ENCODE measurements at places on chromosomes 11 and 22.

DNA sequence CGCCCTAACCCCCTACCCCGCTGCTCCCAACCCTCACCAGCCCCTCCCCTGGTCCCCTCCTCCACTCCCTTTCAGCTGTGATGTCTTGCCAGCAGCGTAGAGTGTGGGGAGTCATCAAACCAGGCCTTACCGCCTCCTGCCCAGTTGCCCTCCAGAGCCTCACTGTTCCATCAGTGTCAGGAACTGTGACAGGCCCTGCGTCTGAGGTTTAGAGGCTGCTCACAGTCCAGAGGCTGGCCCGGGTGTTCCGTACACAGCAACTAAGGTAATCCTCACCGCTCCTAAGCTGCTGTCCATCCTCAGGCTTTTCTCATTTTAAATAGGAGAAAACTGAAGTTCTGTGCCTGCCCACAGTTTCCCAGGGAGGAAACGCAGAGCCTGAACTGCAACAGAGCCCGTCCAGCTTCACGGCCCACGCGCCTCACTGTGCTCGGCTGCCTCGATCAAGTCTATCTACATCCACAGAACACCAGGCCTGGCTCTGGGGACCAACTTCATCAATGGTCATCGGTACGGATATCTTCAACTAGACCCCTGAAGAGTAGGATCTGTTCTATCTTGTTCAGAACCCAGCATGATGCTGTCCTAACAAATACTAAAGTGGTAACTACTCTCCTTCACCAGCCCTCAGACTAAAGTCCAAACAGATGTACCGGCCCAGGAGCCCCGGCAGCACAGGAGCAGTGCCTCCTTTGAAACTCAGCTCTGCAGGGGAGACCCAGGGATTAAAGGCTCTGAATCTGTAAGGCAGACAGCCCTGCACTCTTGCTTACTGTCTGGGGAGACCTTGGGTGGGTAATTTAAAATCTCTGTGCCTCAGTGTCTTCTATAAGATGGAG lies 10.3 kb downstream of the VPS37C start:
- no peak for DNase-seq

DNA sequence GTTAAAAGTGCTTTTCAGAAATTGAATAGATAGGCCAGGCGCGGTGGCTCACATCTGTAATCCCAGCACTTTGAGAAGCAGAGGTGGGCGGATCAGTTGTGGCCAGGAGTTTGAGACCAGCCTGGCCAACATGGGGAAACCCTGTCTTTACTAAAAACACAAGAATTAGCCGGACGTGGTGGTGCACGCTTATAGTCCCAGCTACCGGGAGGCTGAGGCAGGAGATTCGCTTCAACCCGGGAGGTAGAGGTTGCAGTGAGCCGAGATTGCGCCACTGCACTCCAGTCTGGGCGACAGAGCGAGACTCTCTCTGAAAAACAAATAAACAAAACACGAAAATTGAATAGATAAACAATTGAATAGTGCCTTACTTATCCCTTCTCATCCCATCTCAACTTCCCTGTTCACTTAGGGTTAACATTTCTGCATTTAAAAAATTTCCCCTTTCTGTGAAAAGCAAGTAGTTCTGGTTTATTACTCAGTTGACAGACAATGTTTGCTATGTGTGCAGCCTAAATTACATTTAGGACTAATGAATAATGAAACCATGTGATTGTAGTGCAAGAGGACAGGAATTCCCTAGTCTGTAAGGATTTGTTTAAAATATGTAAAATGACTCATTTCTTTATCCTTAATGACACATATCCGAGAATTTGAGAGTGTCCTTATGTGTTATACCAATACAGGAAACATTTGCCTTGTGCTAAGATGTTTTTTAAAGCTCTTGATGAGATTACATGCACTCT lies 6.0 kb downstream of the RNF169 start:
- DNase-seq: no peak

DNA sequence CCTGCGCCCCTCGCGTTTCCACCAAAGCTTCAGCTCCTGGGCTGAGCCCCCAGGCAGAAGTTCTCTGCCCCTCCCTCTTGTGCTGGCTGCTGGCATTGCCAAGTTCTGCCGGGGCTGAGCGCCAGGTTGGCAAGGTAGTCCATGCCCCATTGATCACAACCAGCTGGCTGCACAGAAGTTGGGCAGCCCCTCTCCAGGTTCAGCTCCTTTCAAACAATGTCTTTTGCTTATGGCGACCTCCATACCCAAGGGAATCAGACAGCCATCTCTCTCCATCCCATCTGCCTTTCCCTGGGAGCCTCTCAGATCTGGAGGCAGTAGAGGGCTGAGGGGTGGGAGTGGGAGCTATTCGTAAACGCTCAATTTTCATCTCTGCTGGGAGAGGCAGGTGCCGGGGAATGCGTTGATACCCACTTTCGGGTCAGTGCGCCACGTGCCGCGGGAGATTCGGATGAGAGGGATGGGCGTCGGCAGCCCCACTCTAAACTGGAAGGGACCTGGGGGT lies 1.5 kb downstream of the ADAMTS8 start:
- DNase-seq: no peak

- DNase-seq: no peak
Observed at GRCh38 chr22:39427751-39428596, 28.4 kb downstream of the TAB1 start.

GRCh38 chr22:25654676-25655075 lies 87.3 kb upstream of the MYO18B start:
- DNase-seq: no peak

DNA sequence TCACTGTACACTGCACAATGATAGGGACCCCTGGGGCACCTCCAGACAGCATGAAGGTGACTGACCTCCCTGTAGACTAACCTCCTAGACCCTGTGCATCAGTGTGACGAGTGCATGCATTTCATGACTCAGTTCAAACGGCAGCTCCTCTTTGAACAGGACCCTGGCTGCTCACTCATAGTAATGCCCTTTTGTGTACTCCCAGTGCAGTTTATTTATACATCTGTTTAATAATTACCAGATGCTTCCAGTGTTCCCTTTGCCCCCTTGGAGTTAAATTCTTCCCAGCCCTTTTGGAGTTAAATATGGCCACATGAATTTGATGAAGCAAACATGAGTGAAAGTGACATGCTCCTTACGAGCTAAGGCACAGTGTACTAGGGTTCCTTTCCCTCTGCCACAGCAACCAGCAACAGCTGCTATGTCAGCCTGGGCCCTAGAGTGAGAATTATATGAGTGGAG lies 72.4 kb downstream of the PANX1 start:
- no peak for DNase-seq

DNA sequence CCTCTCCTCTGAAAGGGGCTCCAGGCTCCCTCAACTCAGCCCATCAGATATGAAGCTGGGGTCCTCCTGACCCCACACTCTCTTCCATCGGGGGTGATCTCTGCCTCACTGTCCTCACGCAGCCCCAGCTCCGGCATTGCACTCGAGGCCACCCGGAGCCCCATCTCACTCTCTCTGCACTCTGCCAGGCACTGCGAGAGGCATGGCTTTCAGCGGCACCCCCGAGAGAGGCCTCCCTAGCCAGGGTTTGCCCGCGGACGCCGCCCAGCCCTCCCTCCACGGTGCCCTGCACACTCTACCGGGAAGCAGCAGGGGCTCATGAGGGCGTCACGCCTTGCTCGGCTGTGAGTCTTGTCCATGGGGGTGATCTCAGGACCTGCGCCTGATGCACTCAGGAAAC lies 436.2 kb downstream of the BRD1 start:
- no peak for DNase-seq

- DNase-seq: no peak
Observed at GRCh38 chr11:132773751-132774150, 758.5 kb downstream of the OPCML start.

DNA sequence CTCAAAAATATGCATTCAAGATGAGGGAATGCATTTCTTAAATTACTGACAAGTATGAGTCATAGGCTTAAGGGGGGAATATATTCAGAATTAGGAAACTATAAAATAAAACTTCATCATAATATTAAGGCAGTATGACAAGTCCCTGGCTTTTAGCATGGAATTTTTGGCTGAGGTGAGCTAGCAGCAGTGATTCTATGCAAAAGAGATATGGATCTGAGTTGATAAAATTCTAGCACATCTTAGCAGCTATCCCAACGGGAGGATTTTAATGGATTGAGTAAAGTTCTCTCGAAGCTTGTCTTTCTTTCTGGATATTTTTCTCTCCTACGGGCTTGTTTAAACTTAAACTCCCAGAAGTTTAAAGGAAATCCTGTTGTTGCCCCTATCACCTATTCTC lies 1.2 kb downstream of the OR51Q1 start:
- DNase-seq: no peak

DNA sequence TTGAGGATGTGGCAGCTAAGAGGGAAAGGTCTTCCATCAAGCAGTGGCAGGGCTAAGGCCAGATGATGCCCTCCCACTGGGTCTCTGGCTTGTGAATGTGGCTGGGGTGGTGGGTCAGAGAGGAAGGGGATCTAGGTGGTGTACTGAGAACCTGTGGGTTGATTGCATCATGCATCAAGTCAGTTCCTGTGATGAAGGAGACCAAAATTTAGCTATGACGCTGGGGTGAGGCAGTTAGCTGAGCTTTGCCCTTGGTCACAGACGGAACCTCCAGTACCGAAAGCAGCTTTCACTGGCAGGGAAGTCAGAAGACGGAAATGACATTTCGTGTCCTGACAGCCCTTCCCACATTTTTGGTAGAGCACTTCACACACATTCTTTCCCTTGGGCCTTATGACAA lies 20.7 kb downstream of the ATG16L2 start:
- DNase-seq: no peak

DNA sequence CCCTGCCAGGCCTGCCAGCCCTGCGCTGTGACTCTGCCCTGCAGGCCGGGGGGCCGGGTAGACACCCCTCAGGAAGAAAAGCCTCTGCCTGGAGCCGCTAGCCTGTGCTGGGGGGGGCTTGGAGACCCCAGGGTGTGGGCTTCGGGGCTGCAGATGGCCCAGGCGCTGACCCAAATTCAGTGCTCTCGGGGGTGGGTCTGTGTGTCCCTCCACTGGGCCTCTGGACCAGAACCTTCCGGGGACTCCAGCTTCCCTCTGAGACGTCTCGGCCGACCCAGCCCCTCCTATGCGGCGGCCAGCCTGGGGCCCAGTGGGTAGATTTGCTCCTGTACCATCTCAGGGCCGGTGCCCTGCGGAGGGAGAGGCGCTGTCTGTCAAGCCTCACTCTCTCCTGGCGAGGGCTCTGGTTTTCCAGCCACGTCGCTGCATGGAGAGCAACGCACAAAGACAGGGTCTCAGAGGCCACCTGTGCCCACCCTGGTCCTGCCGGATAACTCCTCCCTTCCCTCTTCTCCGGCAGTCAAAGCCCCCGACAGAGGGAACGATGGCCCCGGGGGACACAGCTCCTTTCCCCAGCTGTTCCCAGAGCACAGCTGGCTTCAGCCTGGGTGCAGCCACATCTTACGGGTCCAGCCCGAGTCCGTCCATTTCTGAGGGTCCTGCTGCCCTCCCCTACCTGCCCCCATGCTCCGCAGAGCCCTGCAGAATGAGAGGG lies 40.1 kb upstream of the TOLLIP start:
- no peak for DNase-seq

DNA sequence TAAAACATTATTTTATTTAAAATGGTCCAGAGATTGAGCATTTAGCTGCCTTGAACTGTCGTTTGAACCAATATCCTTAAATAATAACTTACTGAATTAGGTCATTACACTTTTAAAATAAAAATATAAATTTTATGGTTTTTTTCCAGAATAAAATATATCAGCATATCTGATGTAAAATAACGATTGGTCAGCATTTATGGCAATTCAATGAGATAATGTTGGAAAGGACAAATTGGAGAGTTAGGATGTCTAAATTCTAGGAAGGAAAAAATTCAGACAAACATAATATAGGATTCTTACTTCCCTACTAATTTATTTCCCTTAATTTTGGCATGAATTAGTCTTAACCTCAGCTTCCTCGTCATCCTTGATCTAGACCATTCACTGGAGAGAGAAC lies 113.4 kb downstream of the GRIA4 start:
- DNase-seq: no peak

DNA sequence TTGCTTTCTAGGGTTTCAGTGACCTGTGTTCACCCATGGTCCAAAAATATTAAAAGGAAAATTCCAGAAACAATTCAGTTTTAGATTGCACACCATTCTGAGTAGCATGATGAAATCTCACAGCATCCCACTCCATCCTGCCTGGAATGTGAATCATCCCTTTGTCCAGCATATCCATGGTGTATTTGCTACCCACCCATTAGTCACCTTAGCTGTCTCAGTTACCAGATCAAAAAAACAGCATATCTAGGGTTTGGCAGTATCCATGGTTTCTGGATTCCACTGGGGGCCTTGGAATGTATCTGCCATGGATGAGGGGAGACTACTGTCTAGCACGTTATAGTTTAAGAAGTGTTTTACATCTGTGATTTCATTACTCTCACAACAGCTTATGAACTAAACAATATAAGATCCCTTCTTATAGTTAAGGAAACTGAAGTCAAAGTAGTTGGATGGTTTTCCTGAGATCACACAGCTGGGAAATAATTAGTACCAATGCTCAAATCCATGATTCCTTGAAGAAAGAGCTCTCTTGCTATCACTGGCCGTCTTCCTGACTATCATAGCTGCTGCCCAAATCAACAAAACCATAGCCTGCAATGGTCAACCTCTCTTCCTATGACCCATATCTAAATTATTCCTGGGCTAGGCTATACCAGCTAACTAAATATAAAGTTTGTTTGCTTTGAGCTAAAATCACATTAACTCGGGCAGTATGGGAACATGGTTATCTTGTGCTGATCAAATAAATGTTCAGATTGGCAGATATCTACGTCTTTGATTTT lies 122.6 kb downstream of the MICAL2 start:
- no peak for DNase-seq

- DNase-seq: no peak
Observed at GRCh38 chr11:47924184-47924691, 56.1 kb upstream of the PTPRJ start.

DNA sequence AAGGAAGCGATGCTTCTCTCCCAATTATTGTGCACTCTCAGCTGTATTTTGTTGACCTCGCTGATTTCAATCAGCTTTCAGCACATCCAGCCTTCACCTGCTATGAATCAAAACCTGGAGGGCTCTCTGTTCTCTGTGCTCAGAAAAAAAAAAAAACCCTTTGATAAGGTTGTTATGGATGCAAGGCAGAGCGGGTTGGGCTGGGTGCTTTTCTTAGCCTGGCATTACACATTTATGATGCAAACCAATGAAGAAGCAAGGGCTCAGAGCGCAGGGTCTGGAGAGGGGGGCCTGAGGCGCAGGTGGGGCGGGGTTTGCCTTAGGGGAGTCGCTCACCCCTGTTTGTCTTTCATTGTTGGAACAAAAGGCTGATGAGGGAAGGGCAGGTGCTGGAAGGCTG lies 86.0 kb upstream of the CADM1 start:
- no peak for DNase-seq

DNA sequence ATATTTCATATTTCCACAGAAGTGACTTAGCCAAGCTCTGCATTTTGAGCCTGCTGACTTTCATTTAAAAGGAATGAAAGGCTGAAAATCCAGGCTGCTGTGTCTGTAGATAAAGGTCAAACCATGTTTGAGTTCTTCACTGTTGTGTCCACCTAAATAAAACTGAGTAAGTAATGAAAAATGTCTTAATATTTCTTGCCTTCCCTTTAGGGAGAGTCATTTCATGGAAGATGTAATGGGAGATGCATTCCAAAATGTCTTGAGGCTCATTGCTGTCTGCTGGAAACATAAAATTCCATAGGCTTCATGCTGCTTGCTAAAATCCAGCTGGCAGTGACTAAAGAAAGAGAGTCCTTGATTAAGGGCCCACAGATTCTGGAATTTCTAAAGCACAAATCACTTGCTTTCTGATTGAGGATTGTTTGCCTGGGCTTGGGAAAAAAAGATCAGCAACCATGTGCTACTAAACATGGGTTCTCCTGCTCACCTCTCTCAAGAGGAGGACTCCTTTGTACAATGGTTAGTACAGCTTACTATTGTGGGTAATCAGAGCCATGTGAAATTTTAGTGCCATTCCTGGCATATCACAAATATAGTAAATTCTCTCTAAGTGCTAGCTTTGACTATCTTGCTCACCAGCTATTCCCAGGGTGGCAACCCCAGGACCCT lies 56.9 kb downstream of the PANX1 start:
- DNase-seq: no peak

Data from thoracic aorta (tissue), 2 donors.